ENCODE measurements at places on chromosomes 5 and 9.
A peak's percentile ranks its signal among the peaks of the same experiment; 100 is the strongest.

DNA sequence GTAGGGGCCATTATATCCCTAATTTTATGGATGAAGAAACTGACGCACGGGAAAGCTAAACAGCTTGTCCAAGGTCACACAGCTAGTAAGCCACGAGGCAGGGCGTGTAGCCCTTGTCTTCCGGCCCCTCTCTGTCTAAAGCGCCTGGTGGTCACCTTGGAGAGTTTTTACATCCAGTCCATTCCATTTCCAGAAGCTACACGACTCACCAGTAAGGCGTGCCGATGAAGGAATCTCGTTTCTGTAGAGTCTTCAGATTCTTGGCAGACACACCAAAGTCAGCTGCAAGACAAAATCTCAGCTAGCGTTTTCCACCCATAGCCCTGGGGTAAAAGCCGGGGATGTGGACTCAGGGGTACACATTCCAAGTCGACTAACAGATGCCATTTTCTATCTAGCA is 80.5 kb downstream of the STK10 start:
- no peak for DNase-seq

DNA sequence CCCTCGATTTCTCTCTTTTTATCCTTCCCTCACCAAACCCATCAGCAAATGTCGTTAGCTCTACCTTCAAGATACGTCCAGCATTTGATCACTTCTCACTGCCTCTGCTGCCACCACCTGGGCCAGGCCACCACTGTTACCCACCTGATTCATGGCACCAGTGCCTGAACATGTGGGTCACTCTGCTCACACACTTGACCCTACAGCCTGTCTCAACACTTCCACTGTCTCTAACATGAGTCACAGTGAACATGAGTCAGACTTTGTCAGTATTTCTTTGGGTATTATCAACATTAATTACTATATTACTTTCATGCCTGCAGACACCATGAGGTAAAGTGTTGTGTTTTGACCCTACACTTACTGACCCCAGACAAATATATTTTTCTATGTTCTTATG is 19.6 kb downstream of the SLC24A2 start:
- DNase-seq: no peak

- DNase-seq: no peak
Observed at GRCh38 chr5:24788829-24789514, 144.2 kb upstream of the CDH10 start.

DNA sequence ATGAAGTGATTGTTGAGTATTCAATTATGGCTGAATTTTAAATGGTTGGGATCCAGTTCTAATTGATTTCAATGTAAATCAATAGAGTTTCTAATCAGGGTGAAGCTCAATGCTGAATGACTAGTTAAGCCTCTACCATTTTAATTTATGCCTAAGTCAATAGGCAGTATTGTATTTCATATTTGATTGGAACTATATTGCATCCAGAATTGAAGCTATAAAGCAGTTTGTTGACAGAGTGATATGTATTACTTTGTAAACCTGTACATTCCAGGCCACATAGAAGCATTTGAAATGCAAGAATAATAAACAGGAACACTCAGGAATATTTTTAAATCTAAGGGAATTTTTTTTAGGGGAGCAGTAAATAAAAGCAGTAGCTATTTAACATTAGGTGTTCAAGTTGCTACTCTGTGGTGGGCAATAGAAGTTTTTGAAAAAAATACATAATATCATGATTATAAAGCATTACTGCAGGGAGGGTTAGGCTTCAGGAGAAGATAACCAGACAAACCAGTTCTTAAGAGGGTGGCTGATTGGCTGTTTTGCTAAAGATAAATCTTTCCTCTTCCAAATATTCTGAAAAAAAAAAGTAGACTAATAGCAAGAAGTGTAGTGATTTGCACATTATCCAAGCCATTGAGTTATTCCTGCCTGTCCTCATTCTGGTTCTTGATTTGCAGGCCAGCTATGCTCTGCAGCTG is 492.0 kb upstream of the MEF2C start:
- no peak for DNase-seq

- no peak for DNase-seq
Observed at GRCh38 chr5:32996336-32996735, 285.2 kb downstream of the NPR3 start.

DNA sequence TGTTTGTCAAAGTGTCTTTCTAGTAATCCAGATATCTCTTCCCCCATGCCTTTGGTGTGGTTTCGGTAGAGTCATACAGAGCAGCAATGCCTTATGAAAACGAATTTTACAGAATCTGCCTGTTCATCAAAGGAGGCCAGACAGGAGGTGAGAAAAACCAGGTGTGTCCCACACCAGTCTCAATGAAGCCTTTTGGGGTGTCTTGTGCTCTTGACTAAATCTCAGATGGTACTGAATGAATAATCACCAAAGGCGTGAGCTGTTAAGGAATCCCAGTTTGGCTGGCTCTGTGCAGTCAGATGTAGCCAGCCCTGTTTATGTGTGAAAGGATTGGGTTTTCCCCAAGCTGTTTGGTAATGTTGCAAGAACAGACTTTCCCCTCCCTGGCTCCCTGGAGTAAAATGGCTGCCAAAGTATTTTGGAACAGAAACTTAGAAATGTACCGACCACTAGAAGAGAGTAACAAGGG is 70.8 kb upstream of the CDKN2B start:
- peak; percentile 59 for DNase-seq

DNA sequence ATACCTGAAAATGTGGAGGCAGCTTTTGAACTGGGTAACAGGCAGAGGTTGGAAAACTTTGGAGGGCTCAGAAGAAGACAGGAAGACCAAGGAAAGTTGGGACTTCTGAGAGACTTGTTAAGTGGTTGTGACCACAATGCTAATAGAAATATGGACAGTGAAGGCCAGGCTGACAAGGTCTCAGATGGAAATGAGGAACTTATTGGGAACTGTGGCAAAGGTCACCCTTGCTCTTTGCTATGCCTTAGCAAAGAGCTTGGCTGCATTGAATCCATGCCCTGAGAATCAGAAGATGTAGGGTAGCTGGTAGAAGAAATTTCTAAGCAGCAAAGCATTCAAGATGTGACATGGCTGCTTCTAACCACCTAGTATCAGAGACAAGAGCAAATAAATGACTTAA is 244.4 kb upstream of the ADRA1B start:
- no peak for DNase-seq

- no peak for DNase-seq
Observed at GRCh38 chr5:65186646-65187227, 295.0 kb downstream of the ADAMTS6 start.

- DNase-seq: no peak
Observed at GRCh38 chr9:91571036-91571435, 147.4 kb upstream of the NFIL3 start.

GRCh38 chr5:53613061-53613460 is 52.6 kb downstream of the NDUFS4 start:
- no peak for DNase-seq

GRCh38 chr5:175740014-175740413 is 82.1 kb downstream of the HRH2 start:
- no peak for DNase-seq

DNA sequence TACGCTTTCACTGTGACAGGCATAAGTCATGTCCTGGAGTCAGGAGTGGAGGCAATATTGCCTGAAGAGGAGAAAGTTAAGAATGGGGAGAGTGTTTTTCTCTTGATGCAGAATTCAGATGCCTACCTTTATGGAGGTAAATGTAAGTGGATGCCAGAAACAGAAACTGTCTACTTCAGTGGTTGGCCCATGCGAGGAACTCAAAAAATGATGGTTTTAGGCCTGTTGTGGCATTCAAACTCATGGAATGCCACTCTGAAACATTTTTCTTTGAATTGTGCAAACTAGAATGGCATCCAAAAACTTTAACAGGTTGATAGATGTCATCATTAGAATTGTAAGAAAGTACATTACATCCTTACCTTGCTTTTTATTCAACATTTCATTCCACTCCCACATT is 47.7 kb upstream of the NTRK2 start:
- no peak for DNase-seq

DNA sequence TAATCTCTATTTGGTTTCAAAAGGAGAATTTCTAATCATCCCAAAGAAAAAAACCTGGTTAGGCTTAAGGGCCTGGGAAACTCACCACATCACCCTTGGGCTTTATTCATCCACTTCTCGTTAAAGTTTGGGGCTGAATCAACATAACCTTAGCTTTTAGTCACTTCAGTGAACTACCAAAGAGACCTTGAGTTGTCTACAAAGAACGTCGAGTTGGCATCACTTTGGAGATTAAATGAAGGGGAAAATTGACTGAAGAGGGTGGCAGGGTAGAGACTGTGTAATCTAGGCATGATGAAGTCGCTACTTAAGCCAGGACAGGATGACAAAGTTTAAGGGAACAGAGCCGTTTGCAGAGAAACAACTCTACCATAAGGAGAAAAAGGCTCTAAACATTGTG is 341.4 kb downstream of the RAB3C start:
- DNase-seq: no peak

DNA sequence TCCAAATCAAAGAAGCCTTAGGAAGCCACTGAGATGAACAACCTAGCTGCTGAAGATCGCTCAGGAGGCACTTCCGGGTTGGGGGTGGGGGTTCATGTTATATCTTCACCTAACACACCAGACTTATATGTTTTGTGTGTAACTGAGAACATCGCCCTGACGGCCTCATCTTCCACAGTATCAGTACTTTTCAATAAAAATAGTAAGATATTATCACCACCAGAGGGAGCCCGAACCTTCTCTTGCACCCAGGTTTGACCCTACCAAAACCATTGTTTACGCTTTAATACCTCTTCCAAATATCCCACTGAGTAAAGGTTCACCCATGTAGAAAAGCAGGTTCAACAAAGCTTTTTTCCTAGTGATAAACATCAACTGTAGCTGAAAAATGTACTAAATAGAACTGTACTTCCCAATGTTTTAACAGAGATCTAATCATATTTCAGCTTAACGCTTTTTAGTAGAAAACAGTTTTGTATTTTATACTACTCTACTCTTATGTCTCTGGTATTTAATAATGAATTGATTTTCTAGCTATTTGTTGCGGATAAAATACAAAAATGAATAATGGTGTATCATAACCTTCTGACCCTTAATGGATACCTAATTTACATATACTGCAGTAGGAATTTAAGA is 244.0 kb downstream of the EPB41L4A start:
- peak; percentile 15 for DNase-seq

GRCh38 chr5:164119806-164120447 is 614.5 kb downstream of the MAT2B start:
- DNase-seq: no peak

GRCh38 chr5:131942016-131942415 is 3.4 kb downstream of the MEIKIN start:
- DNase-seq: no peak

- no peak for DNase-seq
Observed at GRCh38 chr9:85742597-85742936, 813 bp upstream of the AGTPBP1 start.

DNA sequence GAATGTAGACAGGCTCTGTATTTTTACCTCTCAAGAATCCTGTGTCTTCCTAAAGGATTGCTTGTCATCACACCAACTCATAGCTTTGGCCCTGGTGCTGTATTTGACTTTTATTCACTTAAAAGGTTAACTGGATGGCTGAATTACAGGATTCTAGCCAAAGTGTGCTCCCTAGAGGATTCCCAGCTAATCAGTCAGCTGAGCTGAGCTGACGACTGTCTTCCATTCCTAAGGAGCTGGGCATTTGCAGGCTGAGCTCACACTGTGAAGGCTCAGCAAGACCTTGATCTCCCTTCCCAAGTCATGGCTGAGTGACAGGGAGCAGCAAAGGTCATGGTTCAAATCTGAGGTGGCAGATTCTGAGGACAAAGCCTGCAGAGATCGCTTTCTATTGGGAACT is 59.0 kb upstream of the PALM2AKAP2 start:
- no peak for DNase-seq

- DNase-seq: no peak
Observed at GRCh38 chr9:110328763-110329162, 8.9 kb downstream of the TXNDC8 start.

- DNase-seq: no peak
Observed at GRCh38 chr9:13436591-13436990, 157.1 kb upstream of the MPDZ start.

- no peak for DNase-seq
Observed at GRCh38 chr9:38318759-38319495, 73.6 kb upstream of the ALDH1B1 start.

DNA sequence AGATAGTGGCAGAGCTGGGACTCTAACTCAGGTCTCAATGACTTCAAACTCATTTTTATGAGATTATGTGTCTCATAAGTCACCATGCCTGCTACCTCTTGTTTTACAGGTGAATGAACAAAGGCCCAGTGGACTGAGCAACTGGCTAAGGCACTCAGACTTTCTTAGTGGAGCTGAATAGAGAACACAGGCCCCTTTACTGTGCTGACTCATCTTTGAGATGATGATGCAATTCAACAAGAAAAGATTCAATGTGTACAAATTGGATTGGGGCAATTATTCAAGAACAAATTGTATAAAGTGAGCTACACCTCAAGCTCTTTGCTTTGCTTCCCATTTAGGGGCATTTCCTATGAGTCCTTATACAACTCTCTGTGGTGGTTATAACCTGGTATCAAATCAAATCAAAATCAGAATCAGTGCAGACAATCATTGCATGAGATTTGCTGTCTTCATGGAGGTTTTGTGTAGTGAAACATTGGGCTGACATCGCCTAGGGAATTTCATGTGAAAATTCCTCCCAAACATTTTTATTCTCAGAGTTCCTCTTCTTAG is 84.3 kb upstream of the PPP2R2B start:
- no peak for DNase-seq

- DNase-seq: no peak
Observed at GRCh38 chr9:92276331-92277032, 17.0 kb downstream of the IARS1 start.

DNA sequence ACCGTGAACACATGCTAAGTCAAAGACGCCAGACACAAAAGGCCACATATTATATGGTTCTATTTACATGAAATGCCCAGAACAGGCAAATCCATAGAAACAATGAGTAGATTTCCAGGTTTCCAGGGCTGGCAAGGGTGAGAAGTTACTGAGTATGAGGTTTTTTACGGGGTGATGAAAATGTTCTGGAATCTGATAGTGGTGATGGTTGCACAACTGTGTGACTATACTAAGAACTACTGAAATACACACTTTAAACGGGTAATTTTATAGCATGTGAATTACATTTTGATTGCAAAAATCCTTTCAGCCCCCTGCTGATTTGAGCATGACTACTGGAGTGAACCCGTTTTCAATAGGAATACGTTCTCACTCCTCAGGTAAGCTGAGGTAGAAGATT is 46.7 kb upstream of the TBC1D9B start:
- no peak for DNase-seq

DNA sequence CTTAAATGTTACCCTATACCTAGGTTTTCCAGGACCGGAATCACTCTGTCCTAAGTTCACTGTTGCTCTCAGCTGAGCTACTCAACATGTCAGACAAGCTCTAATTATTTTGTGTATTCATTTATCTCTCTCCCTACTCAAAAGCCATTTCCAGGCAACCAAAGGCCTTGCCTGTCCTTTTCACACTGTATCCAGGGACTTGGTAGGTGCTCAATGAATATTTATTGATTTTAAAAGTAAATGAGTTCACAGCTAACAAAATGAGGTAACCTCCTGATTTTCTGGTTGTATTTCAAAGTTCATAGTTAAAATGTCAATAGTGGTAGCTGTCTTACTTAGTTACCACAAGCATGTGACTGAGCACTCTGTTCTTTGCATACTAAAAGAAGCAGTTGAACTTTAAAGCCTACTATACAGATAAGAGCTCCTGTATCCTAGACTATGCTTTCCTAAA is 522.2 kb downstream of the ACTL7B start:
- no peak for DNase-seq

- no peak for DNase-seq
Observed at GRCh38 chr9:124853605-124854143, 414 bp downstream of the WDR38 start.

- no peak for DNase-seq
Observed at GRCh38 chr5:61637566-61637965, 305.5 kb downstream of the ZSWIM6 start.

GRCh38 chr9:91714020-91714806 is 235.8 kb downstream of the ROR2 start:
- DNase-seq: no peak
